ENCODE measurements at places on chromosomes 4 and X. TPM values are rescaled to one million over a fixed set of nuclear protein-coding genes. Genes with fewer than 3 reads are reported as not detected.

DNA sequence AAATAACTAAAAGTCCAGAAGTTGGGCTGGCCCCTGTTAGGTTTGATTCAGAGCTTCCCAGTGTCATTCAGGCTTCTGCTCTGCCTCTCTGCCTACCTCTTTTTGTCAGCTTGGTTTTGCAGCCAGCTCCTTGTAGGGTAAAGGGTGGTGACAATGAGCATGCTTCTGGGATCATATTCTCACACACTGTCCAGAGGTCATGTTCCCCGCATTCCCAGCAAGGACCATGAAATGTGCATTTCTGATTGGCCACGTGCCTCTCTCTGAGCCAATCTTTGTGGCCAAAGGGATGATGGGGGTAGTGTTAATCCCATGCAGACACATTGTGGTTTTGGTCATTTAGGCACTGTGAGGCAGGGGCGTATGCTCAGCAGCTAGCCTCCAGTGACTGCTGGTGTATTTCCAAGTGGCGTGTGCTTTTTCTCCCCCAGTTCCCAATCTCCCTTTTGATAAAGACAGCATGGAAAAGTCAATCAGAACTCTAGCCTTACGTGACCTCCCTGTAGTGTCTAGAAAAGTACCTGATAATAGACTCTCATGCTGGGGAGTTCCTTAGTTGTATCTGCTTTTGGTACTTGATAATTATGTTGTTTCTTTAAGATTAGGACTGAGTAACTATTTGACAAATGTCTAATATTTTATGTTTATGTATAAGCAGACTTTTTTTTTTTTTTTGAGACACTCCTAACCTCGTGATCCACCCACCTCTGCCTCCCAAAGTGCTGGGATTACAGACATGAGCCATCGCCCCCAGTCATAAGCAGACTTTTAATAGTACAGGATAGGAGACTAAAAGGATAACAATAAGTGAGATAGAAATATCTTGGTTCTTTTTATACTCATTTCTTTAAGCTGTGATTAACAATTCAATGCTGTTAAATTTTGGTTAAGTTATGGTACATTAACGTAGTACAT is 57.8 kb downstream of the KIAA0232 start:
- no peak for DNase-seq

The CT45A5 gene
- total RNA-seq, result not detected

The GAGE12J gene
- total RNA-seq, result not detected

GRCh38 chrX:150012647-150013381 is 74.5 kb upstream of the EOLA2 start:
- no peak for DNase-seq

DNA sequence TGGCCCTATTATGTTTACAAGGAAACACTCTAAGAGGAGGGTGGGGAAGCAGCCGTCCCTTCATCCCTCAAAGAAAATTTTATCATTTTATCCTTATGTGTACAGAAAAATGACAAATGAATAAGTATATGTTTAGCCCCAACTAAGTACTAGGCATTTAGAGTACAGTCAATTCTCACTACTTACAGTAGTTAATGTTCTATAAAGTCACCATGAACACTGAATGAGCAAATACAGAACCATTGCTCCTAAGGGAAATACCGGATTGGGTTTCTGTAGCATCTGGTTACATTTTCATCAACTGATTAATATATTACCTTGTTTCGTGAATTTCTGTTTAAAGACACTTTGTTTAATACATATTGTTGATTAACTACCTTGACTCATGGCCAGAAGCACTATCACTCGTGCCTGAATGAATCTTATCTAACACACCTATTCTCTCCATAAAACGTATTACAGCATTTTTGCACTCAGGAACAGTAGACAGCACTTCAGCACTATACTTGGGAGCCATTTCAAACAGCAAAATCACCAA is 109.3 kb downstream of the ASB9 start:
- DNase-seq, result no peak

The CLGN gene
- not detected for total RNA-seq

GRCh38 chr4:102420563-102421398 is 75.5 kb upstream of the SLC39A8 start:
- no peak for DNase-seq

The AVPR2 gene
- 0.78 TPM for total RNA-seq

GRCh38 chrX:109347632-109348031 is 134.3 kb downstream of the GUCY2F start:
- no peak for DNase-seq

The IBSP gene
- total RNA-seq, result not detected

The DCAF12L1 gene
- total RNA-seq, result not detected

- DNase-seq, result no peak
Measured at GRCh38 chrX:150574559-150575418, 6.4 kb downstream of the MTM1 start.

The CHRDL1 gene
- 5.2 TPM for total RNA-seq

GRCh38 chr4:73251384-73251783 is 7.2 kb downstream of the ANKRD17 start:
- DNase-seq, result no peak

The RXFP1 gene
- 0.19 TPM for total RNA-seq

The JADE1 gene
- 14.0 TPM for total RNA-seq

DNA sequence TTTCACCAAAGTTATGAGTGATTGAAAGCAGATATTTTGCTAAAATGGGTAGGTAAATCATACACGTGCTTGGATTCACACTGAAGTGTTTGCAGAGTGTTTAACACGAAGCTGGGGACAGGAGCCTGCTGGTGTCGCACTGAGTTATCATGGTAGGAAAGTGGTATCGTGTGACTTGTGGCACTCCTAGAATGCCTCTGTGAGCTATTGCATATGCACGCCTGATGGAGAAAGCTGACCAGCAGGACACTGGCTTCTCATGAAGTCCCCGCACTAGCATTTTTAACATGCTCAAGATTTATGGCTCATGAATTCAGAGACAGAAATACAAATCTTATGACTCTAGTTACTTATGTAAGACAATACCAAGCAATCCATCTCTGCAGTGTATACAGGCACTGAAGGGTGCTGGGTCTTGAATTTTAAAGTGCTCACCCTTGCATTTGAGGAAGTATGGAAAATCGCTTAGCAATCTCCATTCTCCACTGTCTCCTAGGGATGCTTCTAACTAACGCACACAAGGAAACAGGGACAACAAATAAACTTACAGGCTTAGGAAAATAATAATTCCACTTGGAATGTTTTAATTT is 19.8 kb downstream of the VCX3B start:
- no peak for DNase-seq

GRCh38 chr4:105414316-105414715 is 59.5 kb downstream of the PPA2 start:
- DNase-seq, result no peak

DNA sequence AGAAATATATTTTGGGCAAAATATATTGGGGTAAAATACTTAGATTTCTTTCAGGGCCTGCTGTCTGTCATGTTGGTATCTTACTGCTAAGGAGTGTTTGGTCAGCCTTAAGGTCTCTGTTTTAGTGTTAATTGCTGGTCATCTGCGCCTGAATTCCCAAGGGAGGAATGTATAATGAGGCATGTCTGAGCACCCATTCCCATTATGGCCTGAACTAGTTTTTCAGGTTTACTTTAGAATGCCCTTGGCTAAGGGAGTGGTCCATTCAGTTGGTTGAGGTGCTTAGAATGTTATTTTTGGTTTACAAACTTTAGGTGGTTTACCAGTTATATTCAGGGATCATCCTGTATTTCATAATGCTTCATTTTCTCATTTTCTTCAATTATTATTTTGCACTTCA is 125.9 kb downstream of the CFAP299 start:
- DNase-seq, result no peak

The PNPLA4 gene
- total RNA-seq, result 11.9 TPM

DNA sequence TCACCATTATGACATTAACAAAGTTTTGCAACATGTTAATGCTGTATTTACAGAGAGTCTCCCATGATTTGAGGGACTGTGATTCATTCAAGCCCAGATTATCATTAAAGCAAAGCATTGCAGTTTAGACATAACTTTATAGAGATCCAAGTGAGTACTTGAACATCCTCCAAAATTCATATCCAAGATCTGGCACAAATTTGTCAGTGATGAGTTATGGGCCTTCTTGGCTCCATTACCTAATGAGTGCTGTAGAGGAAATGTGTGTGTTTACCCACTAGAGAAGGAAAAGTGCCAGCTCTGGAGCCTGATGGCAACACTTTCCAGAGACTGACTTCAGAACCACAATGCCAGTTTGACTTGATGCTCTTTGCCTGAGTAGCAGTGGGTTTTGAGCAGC is 432.3 kb downstream of the GALNTL6 start:
- no peak for DNase-seq

The SNX12 gene
- total RNA-seq, result 71.8 TPM

- no peak for DNase-seq
Measured at GRCh38 chr4:87525636-87526295, 3.4 kb downstream of the SPARCL1 start.

- DNase-seq, result no peak
Measured at GRCh38 chr4:63524764-63525163, 884.5 kb downstream of the TECRL start.

DNA sequence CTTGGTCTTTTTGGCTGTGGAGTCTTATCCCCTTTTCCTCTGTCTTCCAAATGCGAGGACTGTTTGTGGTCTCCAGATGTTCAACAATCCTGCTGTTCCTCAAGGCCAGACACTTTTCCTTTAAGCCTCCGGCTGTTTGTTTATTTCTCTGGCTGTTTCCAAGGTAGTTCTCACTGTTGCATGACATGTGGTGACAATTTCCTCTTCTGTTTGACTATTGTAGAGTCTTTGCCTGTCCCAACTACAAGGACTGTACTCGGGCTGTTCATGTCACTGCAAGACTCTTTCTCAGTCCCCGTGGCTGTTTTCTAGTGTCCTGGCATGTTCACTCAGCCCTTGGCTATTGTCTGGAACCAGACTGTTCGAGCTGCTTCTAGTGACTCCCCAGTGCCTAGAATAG is 50.6 kb downstream of the ZNF157 start:
- no peak for DNase-seq

GRCh38 chrX:45266456-45266855 is 65.8 kb upstream of the DIPK2B start:
- no peak for DNase-seq

DNA sequence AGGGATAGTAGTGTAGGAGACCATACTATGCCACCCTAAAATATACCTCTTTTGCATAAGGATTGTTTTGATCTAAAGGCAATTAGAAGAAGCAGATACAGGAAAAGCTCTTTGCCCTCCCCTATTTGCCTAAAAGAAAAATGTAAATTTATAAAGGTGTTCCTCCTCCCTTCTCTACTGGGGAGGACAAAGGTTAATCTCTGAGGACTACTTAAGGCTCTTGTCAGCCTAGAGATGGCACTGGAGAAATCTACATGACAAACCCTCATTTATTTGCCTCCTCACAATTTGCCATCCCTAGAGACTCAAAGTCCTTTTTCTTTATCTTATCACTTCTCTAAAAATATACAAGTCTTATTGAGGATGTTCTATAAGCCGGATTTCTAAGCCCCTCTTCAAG is 1021.8 kb downstream of the STPG2 start:
- DNase-seq, result no peak
